ENCODE measurements at places on chromosomes 3 and 15.

- DNase-seq, result no peak
Measured at GRCh38 chr3:114498539-114499370, 204.9 kb downstream of the TIGIT start.

DNA sequence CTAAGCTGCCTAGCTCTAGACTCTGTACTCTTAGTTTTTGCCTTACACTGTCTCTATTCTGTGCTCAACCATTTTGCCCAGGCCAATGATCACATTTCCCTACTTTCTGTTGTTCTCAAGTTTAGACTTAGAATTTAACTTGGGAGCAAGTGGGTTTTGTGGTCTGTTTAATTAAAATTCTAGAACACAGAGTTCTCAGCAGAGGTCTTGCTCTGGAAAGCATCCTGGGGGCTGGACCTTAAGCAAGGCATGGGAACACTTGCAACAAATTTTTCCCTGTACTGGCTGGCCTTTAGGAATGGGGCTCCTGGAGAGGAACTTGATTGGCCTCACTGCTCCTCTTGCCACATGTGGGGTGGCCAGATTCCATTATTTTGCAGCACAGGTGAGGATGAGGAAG is 236.3 kb upstream of the LRTM1 start:
- DNase-seq, result no peak

- no peak for DNase-seq
Measured at GRCh38 chr3:56928379-56929068, 126.8 kb upstream of the ARHGEF3 start.

DNA sequence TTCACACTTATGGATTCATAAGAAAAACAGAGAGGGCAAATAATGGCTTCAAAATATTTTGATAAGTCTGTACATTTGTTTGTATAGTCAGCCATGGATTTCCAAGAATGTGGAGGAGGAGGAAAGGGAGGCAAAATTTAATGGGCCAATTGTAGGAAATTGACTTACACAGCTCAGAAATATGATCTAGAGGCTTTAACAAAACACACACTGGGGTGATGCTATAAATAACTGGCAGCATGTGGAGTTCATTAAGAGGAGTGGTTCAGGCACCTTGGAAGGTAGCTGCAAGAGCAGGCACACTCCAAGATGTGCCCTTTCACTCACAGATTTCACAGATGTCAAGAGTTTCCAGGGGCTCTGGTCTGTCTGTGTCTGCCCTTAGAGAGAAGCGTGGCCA is 193.4 kb upstream of the RASGRP1 start:
- DNase-seq, result no peak

GRCh38 chr15:35013370-35013769 is 25.3 kb upstream of the ZNF770 start:
- no peak for DNase-seq

GRCh38 chr3:46936733-46937250 is 39.8 kb downstream of the CCDC12 start:
- no peak for DNase-seq

DNA sequence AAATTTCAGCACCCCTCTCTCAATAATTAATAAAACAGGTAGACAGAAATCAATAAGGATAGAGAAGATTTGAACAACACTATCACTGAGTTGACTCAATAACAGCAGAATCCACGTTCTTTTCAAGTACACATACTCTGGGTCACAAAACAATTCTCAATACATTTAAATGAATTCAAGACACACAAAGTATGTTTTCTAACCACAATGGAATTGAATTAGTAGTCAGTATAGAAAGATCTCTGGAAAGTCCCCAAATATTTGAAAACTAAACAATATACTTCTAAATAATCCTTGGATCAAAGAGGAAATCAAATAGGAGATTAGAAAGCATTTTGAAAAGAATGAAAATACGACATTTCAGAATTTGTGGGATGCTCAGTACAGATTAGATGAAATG is 40.0 kb downstream of the TKT start:
- DNase-seq, result no peak

- no peak for DNase-seq
Measured at GRCh38 chr3:102183623-102184022, 251.2 kb upstream of the ZPLD1 start.

- no peak for DNase-seq
Measured at GRCh38 chr3:122671553-122671952, 9.1 kb upstream of the PARP14 start.

DNA sequence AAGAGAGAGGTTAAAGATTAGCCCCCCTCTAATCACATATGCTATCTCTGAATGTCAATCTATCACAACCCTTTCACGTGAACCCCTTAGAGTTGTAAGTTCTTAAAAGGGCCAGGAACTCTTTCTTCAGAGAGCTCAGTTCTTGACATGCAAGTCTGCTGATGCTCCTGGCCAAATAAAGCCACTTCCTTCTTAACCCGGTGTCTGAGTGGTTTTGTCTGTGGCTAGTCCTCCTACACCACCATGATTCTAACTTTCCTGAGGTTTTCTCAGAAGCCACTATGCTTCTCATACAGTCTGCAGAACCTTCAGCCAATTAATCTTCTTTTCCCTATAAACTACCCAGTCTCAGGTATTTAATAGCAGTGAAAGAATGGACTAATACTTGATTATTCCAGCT is 231.1 kb upstream of the CNTN6 start:
- no peak for DNase-seq

DNA sequence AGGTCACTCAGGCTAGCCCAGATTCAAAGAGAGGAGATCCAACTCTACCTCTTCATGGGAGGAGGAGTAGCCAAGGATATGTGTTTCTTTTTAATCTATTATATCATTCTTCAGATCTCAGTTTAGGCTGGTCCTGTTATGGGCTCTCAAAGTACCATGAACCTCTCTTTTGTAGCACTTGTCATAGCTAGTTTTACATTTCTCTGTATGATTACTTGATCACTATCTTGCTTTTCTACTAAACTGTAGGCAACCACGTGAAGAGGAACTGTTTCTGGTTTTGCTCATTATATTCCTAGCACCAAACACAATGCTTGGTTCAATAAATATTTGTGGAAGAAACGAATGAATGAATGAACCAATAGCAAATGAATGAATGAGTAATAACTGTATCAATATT is 29.6 kb downstream of the CD86 start:
- no peak for DNase-seq

- DNase-seq, result no peak
Measured at GRCh38 chr3:155169197-155169596, 89.1 kb downstream of the MME start.

GRCh38 chr3:52420388-52420787 is 24.5 kb downstream of the SEMA3G start:
- no peak for DNase-seq

DNA sequence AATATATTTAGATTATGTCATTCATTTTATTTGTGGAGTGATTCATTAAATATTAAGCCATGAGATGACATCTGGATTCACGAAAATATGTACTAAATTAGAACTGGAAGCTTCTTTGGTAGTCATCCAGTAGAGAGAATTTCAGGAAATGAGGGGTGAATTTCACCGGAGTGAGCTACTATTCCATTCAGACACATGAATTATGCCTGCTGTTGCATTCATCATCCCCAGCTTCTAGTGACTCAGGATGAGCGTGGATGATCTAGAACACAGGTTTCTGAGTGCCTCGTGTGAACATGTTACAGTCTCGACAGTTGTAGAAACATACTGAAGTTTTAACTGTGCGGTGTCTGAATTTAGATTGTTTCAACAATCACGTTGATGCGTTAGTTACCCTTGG is 42.9 kb upstream of the GABRG3 start:
- no peak for DNase-seq

- peak; percentile 30 for DNase-seq
Measured at GRCh38 chr15:38354315-38354929, 99.5 kb upstream of the FAM98B start.

DNA sequence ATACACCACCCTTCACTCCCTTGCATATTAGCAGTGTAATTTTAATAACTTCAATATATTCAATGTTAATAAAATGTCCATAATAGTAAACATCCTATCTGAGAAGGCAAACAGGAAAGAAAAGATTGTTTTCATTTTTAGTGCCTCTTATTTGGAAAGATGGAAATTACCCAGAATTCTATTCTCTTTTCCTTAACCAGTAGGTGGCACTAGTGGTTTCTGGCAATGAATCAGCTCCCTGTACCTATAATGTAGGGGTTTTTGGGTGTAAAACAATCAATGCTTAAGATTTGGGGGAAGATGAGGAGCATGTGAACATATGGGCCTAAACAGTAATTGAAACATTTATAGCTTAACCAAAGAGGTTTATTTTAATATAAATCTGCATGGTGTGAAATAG is 5.7 kb upstream of the SEMA6D start:
- no peak for DNase-seq

- DNase-seq, result no peak
Measured at GRCh38 chr15:77698481-77698880, 65.8 kb upstream of the LINGO1 start.

- peak; percentile 100 for DNase-seq
Measured at GRCh38 chr3:50350527-50351322, at the start of the genes CYB561D2 and NPRL2. TSS of gene CYB561D2 (plus strand) at chr3:50350862. CDS start at chr3:50351434, 572 bp downstream. TSS of gene NPRL2 (minus strand) at chr3:50350775. CDS start at chr3:50350652, 123 bp downstream.

GRCh38 chr3:149395107-149396089 is 17.9 kb upstream of the TM4SF1 start:
- no peak for DNase-seq

GRCh38 chr3:3302964-3303363 is 123.5 kb upstream of the CRBN start:
- DNase-seq, result no peak

DNA sequence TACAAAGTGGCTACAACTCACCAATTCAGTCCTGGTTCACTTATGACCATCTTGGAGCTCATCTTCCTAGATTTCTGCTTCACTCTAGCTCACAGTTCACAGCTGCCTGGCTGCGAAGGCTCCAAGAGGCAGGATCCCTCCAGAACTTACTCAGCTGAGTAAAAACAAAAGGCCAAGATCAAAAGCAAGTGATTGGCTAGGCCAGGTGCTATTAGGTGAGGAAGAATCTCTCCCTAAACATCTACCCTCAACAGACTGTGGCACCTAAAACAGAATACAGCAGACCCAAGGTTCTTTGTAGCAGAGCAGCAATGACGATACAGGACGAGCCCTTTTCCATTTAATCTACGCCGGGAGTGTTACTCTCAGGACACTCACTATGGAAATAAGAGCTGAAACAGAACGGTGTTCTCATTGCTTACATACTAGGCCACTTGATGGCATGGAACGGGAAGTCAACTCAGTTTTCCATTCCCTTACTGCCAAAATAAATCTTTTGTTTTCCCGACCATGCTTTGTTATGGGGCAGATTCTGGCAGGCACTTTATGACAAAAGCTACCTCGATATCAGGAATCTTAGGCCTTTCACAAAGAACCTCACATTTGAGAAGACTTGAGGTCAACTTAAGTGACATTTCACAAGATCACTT is 901 bp downstream of the ICE2 start:
- DNase-seq, result no peak

- no peak for DNase-seq
Measured at GRCh38 chr3:159913712-159914414, 74.8 kb upstream of the IL12A start.

- DNase-seq, result no peak
Measured at GRCh38 chr3:53081318-53081717, 35.4 kb upstream of the SFMBT1 start.

DNA sequence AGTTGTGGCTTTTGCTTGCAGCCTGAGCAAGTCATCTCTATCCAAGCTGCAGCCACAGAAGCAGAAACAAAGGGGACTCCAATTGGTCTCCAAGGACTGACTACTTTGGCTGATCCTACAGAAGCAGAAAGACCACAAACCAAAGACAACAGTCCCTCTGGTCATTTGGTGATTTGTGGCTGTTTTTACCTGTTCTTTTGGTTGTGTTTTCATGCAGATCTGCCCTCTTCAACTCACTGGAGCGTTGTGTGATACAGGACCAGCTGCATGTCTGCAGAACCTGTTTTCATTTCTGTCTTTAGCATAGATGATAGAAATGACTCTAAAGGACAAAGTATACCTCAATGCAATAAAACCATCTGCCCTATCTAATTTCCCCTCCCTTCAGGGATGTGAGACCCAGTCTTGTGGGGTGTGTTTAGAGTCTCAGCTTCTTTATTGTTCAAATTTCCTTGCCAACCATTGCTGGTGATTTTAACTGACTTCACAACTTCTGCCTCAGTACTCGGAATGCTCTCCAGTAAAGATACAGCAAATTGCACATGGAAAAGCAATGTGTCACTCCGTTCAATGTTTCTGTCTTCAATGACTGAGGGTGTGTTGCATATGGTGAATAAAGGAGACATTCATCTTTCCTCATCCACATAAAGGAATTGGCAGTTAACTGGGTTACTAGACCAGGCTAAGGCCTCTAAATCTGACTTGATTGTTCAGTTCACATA is 48.9 kb upstream of the SLC7A14 start:
- DNase-seq, result no peak

DNA sequence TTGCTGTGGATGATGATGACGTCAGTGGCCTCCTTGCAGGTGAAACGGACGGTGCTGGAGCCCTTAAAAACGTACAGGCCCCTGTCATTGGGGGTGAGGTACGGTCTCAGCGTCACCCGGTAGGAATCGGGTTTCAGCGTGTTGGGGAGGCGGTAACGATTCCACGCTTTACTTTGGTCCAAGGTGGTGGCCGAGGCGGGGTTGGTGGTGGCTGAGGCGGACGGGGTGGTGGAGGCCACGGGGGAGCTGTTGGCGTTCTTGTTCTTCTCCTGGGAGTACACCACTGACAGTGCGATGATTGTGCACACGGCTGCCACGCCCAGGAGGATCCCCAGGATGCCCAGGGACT is 8.5 kb downstream of the ANPEP start:
- no peak for DNase-seq

GRCh38 chr15:61092361-61093157 is 136.5 kb downstream of the RORA start:
- DNase-seq, result no peak

GRCh38 chr3:195718477-195718984 is 2.2 kb upstream of the MUC20 start:
- no peak for DNase-seq

DNA sequence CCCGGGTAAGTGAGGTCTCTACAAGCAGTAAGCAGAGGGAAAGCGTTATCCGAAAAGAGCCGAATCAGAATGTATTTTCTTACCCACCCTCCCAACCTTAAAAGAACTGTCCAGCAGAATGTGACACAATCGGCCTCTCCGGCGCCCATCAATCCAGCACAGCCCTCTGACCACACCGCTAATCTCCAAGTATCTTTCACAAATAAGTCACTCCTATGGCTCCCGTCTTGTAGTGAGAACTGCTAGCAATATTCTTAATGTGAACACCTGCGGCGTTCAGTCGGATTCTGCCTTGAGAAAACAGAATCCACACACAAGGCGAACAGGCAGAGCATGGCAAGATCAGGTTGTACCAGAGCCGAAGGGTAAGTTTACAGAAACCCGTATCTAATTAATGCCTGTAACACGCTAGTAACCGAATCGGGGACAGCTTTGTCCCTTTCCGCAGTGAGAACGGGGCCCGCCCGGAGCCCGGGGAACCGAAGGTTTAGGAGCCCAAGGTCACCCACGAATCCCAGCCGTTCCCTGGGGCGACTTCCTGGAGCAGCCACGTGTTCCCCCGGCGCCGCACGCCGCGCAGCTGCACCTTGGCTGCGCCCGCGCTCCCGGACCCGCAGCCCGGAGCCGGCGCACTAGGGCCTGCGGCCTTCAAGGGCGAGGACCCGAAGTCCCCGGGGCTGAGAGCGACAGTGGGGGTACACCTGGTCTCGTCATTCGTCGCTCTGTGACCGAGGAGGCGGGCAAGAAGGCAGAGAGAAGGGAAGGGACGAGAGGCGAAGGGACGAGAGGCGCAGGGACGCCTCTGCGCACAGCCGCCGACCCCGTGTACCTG is 672 bp downstream of the TFRC start:
- peak; percentile 37 for DNase-seq

GRCh38 chr3:78519281-78519680 is 1248.5 kb downstream of the ROBO1 start:
- no peak for DNase-seq

All from stimulated activated CD8-positive, alpha-beta memory T cell treated with anti-CD3 and anti-CD28 coated beads, Interleukin-4, amount 100 ng/mL, for 24 hours (primary cell).